ENCODE measurements at places on chromosomes 7 and 10. TPM values are rescaled to one million over a fixed set of nuclear protein-coding genes. Genes with fewer than 3 reads are reported as not detected.

GRCh38 chr7:73986158-73986631, 41.8 kb upstream of the ELN start:
- DNase-seq, result no peak

GRCh38 chr7:118214833-118215182, 9.7 kb upstream of the ANKRD7 start:
- no peak for DNase-seq

The LYZL2 gene
- total RNA-seq, result not detected

DNA sequence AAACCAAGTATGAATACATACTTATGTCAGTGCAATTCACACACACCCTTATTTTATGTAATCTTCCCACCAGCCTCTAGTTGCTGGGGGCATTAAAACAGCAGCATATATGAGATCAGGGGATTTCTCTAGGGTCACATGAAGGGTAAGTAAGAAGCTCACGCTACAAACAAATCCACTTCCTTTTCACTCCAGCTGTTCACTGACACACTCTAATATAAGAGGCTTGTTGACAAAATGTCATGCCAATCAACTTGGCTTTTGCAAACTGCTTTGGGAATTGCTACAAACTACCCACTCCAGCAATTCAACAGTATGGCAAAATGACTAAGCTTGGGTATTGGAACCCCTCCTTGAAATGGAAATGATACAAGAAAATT, 10.3 kb downstream of the FAM3C start:
- DNase-seq, result no peak

- no peak for DNase-seq
Observed at GRCh38 chr7:149869867-149870266, 3.9 kb upstream of the ATP6V0E2 start.
